ENCODE measurements at places on chromosomes 12 and 14.
A peak's percentile ranks its signal among the peaks of the same experiment; 100 is the strongest.

DNA sequence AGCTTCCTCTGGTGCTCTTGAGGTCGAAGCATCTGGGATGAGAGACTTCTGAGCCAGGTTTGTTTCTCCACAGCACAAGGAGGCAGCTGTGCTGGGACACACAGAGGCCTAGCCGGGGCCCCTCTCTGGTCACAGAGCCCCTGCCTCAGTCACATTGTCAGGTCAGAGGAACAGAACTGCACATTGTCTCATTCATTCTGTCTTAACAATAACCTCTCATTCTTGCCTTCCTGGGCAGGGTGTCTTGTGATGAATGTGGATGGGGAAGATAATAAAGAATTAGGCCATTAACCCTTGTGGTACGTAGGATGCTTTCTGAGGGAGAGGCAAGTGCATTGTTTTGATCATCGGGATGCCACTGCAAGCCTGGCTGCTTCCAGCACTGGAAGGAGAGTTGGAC lies 29.8 kb downstream of the FNTB start:
- DNase-seq: no peak

- no peak for DNase-seq
Measured at GRCh38 chr12:988646-989045, 2.4 kb upstream of the ERC1 start.

GRCh38 chr14:33232031-33232430 lies 293.4 kb downstream of the NPAS3 start:
- no peak for DNase-seq

- DNase-seq: no peak
Measured at GRCh38 chr14:95577067-95577800, 42.4 kb downstream of the GLRX5 start.

DNA sequence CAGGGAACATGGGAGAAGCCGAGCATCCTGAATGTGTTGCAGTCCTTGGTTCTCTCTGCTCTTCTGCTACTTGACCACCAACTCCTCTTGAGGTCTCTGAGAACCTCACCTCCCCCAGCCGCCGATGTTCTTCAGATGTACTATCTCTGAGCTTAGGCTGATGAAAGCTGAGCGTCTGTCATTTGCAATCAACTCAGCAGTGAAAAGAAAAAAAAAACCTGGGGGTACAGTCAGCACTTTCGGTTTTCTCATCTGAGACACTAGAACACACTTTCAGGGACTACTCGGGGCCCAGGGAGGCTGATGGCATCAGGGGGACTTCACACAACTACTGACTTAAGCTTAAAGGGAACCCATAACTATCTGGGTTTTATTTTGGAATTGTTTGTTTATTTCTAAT lies 9.6 kb upstream of the FLVCR2 start:
- DNase-seq: no peak

DNA sequence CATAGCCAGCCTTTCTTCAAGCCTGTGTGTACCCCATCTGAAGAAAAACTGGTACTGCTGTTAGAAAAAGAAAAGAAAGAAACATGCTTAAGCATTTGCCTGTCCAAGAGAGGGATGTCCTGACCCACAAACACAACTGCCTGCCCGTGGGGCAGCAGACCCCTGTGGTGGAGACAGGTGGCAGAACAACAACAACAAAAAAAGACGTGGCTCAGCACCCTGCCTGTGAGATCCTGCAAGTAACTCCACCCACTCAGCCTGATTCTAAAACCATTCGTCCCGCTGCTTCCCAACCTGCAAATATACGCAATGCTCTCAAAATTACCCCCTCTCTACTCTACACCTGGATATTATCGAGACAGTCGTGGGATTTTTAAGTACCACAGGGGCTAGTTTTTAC lies 64.9 kb upstream of the ZDHHC17 start:
- no peak for DNase-seq

GRCh38 chr12:56350662-56351061 lies 9.2 kb downstream of the STAT2 start:
- no peak for DNase-seq

GRCh38 chr12:101671157-101671791 lies 26.2 kb upstream of the CHPT1 start:
- no peak for DNase-seq

DNA sequence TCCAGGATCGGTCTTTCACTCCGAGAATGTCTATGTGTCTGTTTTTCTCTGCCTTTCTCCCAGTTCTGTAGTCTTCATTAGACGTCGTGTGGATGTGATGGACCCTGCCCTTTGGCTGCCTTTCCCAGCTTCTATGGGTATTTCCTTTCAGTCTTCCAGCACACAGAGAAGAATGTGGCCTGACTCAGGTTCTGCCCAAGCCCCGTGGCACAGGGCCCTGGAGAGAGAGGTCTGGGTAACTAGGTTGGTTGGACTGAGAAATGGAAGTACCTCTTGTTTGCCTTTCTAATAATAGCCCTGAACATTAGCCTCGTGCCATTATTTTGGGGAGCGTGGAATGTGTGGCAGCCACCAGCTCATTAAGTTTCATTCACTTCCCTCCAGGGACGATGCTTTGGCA lies 3.8 kb downstream of the FOXJ2 start:
- DNase-seq: no peak

DNA sequence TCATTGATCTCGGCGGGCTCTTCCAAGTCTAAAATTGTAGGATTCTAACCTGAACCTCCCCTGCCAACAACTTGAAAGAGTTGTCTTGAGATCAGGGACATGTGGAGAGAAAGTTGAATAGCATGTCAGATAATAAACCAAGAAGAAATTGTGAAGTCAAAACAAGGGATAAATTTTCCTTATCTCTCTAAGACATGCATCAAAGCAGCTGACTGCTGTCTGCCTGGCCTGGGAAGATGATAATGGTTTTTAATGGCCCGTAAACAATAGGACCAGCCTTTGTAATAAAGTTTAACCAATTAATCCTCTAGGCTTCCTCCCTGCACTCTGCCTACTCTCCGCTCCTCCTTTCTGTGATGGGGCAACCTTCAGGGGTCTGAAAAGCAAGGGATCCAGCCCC lies 67.9 kb downstream of the DPF3 start:
- no peak for DNase-seq

DNA sequence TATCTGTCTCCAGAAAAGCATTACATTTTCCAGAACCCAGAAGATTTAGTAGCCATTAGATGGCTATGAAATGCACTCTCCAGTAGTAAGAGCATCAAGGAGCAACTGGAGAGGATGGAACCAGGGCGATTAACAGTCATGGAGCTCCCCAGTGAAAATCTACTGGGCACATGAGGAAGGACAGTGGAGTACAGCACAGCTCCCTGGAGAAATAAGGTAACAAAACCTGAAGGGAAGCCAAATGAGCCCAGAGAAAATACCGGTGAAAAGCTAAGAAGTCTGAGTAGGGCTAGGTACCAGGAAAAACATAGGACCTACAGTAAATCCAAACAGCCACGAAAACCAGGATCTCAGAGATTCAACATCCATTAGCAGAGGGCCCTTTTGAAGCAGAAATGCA lies 21.6 kb downstream of the SOX5 start:
- DNase-seq: no peak

- DNase-seq: no peak
Measured at GRCh38 chr12:95608252-95609033, 57.2 kb upstream of the USP44 start.

- DNase-seq: no peak
Measured at GRCh38 chr14:20676072-20676471, 8.3 kb upstream of the RNASE4 start.

GRCh38 chr12:62130834-62131552 lies 129.2 kb upstream of the USP15 start:
- DNase-seq: no peak

GRCh38 chr12:7433276-7433822 lies 10.6 kb downstream of the CD163L1 start:
- DNase-seq: no peak

- DNase-seq: no peak
Measured at GRCh38 chr14:68377459-68377858, 415.4 kb downstream of the ZFP36L1 start.

DNA sequence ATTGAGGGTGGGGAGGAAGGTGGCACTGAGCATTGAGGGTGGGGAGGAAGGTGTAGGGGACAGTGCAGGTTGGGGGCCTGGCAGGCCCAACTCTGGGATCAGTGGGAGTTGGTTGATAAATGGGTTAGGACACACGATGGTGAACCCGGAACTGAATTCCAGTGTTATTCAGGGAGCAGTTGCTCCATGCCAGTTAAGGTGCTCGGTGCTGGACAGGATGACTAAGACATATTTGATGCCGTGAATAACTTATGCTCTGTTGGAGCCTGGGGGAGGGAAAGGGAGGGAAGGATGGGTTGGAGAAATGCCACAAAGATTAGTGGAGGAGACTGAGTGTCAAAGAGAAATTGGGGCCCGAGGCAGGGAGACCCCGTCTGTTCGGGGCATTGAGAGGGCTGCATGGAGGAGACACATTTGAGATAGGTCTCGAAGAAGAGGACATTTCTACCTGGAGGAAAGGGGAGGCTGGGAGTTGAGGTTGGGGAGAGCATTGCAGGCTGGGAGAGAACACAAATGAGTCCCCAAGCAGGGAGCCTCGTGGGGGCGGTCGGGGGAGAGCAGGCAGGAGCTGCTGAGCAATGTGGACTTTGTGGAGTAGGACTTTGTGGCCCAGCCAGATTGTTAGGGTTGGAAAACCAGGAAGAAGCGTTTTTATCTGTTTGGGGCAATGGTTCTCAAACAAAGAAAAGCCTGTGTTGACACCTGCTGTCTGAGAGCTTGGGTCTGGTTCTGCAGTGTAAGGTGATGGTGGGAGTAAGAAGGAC lies 65.3 kb downstream of the IQSEC3 start:
- no peak for DNase-seq

GRCh38 chr14:81400852-81401251 lies 728 bp upstream of the STON2 start:
- DNase-seq: peak; percentile 27

GRCh38 chr12:95335948-95336347 lies 118.3 kb downstream of the VEZT start:
- no peak for DNase-seq

Measured in activated T-cell treated with anti-CD3 and anti-CD28 coated beads for 48 hours (primary cell).